NCI-H524 (cell line): ENCODE measurements at places on chromosomes 1 and 21.

DNA sequence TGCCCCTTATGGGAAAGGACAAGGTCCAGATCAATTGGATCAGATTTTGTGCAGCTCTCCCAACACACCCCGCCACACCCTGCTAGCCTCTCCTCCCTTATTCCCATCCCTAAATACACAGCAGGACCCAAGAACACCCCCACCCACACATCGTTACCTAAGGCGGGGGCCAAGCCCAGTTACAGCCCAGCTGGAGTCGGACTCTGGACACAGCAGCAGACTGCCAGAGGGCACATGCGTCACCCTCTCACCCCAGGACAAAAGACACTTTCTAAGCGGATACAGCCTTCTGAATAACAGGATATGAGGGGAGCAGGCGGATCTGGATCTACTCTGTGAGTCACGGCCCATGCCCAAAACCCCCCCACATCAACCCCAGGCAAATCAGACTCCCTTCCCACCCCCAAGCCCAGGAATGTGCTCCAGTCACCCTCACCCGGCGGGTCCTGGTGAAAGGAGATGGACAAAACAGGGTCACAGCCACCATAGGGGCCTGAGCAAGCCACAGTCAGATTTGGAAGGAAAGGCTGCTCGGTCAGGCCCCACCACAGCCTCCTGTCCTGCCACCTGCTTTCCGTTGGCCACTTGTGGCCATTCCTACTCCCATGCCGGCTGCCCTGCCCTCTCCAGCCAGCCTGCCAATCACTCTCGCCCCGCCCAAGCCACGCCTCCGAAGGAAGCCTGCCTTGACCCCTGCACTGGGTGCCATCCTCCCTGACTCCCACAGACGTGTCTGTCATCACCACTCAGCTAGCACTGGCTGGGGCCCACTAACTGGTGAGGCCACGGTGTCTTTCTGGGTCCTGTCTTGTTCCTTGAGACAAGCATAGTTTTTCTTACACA lies 4.0 kb downstream of the S100A16 start:
- no peak for DNase-seq

GRCh38 chr1:115041654-115042053 lies 12.0 kb downstream of the TSHB start:
- peak; percentile 52 for DNase-seq

DNA sequence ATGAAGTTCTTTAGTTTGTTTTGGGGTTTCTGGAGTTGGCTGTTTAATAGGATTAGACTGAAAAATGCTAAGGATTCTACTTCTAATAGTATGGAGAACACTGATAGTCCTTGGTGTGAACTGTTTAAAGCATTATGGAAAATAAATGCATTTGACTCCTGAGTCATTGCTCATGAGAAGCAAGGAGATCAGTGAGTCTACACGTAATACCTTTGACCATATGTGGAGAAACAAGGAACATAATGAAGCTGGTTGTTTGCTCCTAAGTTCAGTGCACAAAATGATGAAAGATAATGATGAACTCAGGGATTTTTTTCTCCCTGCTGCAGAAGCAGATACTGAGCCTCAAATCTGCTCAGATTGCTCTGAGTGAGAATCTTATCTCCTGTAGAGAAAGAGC lies 158.9 kb upstream of the COL11A1 start:
- no peak for DNase-seq

GRCh38 chr1:20686883-20687725 lies 25.9 kb upstream of the DDOST start:
- peak; percentile 55 for DNase-seq

DNA sequence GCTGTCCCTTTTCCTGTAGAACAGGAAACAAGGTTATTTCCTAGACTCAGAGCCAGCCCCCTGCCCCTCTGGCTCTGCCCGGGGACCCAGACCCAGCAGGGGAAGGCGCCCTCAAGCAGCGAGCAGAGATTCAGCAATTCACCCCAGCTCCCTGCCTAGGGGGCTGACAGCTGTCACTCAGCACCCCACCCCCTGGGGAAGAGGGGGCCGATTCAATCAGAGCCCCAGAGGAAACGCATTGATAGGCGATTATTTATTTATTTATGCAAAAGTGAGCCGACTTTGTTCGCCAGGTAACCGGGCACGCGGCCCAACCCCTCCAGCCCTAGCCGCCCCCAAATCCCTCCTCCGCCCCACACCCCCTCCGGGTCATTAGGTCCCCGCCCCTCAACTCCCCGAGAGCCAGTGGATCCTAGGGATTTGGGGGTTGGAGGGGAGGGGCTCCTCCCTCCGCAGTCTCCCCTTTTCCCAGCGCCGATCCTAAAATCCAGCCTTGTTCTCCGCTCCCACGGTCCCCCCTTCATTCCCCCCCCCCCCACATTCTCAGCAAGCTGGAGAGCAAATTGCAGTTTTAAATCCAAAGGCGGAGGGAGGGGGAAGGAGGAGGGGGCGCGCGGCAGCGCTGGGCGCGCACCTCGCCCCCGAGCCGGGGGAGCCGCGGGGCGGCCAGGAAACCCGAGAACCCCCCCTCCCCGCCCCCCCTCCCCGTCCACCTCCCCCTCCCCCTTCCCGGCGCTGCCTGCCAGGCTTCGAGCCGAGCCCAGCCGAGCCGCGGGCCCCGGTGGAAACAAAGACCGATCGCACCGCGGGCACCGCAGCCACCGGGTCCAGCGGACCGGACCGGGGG lies 1.3 kb downstream of the AHDC1 start:
- peak; percentile 9 for DNase-seq

DNA sequence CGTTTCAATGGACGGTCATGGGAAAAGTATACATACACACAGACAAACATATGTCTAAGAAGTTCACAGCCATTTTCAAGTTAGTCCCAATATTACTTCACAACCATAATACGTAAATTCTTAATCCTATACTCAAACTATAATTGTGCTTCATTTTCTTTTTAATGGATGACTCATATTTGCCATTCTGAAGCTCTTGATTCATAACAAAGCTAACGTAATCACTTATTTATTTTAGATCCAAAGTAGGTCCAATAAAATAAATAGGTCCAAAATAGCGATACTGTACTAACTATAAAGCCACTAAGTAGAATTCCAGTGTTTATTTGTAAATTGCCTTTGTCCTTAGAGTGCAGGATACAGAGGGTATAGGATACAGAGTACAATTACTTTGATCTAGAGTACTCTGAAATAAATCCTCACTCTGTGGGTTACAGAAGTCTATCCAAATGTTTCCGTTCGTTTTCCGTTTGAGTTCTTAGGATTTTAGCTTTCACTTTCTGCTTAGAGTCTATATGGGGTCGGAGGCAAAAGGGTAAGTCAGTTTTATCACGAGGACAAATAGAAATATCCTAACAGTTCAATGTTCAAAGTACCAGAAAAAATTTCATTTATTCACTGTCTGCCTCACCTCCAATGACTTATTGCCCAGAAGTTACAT lies 8.8 kb upstream of the C1orf115 start:
- no peak for DNase-seq

DNA sequence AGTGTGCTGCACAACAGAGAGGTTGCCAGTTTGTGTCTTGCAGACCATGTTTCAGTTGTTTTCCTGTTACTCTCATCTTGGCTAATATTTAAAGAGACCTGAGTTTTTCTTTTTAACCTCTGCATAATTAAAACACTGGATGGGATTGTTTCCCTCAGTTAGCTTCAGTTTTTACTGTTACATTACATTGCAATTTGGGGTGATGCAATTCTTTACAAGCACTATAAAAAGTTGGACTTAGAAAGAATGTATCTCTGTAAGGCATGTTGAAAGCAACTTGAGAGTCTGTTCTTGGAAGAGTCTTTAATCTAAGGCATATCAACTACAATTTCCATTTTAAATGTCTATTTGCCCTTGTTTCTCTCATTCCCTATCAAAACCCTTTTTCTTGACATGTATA lies 99.1 kb downstream of the DNM3 start:
- DNase-seq = no peak

DNA sequence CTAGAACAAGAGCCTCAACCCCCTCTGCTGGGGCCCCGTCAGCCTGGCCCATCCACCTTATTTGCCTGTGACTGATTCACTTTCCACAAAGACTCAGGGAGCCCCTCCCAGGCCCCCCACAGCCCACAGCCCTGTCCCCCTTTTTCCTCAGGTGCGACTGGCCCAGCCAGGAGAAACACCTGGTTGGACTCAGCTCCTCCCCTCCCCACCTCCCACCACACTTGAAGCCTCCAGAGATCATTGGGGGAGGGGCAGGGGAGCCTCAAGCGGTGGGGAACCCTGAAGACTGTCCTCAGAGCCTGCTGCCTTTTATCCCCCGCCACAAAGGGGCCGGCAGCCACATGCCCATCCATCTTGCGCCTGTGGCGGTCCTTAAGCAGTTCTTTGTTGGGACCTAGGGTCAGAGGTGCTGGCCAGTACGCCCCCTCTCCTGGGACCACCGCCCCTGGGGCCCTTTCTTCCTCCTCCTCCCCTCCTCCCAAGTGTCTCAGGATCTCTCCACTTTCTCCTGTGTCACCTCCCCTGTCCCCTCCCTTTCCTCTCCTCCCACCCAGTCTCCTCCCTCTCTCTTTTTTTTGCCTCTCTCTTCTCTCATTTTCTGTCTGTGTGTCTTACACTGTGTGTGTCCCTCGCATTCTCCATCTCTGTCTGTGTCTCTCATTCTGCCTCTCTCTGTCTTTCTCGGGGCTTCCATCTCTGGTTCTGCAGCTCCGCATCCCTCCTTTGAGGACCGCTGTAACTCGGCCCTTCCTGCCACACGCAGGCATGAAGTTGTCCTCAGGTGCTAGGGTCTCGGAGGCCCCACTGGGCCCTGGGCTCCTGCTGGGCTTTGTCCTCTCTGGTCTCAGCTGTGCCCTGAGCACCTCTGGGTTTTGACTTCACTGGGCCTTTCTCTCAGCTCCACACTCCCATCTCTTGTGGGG lies 12.2 kb downstream of the CRABP2 start:
- no peak for DNase-seq

DNA sequence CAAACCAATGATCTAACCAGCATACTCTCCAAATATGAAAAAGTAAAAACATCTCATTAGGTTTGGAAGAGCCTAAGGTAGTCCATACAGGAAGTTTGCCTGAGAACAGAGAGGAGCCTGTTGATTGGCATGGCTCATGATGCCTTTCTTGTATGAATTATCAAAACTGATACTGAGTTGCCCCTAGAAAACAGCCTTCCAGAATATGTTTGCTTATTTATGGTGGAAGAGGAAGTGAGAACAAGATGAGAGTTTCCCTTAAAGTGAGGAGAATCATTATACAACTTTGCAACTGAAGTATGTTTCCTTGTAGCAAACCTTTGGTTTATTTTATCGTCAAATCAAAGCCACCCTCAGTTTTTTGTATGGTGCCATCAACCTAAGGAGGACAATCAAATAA lies 23.8 kb upstream of the KIAA1614 start:
- DNase-seq = no peak

- DNase-seq = no peak
Measured at GRCh38 chr21:46603228-46603627, 1.7 kb downstream of the S100B start.

DNA sequence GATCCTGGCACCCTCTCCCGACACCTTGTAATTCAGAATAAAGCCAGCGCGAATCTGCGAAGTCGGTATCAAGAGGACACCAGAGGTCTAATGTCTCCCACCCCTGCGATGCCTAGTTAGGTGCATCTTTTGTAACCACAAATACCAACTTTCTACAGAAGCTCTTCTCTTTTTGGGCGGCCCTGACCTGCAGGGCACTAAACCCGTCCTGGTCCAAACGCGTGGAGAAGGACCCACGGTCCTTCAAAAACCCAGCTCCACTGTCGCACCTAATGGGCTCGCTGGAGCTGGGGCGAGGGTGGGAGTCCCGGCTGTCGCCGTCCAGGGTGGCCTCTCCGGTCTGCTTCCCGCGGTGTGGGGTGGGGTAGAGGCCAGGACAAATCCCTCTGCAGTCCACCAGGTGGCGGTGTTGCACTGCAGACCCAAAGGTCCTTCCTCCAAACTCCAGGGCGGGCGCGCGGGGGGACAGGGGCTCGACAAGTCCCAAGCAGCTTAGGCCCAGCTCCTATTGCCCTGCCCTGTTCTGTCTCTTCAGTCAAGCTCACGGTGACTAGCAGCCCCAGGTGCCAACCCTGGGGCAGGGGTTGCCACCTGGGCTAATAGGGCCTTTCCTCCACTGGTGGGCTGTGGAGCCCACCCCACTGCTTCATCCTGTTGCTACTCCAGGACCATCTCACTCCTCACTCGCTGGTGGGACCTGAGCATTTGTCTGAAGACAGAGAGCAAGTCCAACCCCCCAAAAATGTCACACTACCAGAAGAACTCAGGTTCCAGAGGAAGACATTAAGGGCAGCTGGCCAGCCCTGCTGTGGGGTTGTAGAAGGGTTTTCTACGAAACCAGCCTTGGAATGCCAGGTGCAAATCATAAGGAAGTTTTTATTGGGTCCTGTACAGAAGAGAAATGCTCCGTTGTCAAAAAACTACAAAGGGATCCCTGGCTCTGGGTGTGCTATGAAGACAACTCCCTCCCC lies 2.8 kb downstream of the HES3 start:
- DNase-seq = peak; percentile 81

DNA sequence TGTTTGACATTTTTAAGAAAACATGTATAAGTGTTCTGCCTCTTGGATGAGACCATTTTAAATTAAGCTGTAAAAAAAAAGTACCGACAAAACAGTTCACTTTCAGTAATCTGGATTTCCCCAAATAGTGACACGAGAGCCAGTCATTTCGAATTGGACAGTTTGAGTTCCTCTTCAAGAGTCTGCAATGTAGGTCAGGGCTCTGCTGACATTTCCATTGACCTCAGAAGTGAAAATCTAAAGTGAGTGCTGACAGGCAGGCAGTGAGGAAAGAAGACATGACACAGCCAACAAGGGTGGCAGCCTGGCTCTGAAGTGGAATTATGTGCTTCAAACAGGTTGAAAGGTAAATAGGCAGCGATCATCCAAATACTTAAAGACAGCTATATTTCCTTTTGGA lies at the start of gene IL23R:
Gene IL23R, plus strand, starts transcription at position 259 of the 400 bp plus-strand sequence. CDS start 1,667 bp downstream, outside the sequence.
- no peak for DNase-seq

DNA sequence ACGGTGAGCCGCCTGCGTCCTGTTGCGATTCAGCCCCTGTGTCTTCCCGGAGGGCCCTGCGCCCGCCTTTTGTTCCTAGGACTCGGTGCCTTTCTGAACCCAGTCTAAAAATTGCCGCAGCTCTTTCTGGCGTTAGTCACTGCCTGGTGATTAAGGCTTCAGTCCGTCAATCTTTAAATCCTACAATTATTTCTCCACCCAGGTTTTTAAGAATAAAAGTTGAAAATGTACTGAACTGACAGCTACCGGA lies 16.2 kb upstream of the PDXK start:
- no peak for DNase-seq

DNA sequence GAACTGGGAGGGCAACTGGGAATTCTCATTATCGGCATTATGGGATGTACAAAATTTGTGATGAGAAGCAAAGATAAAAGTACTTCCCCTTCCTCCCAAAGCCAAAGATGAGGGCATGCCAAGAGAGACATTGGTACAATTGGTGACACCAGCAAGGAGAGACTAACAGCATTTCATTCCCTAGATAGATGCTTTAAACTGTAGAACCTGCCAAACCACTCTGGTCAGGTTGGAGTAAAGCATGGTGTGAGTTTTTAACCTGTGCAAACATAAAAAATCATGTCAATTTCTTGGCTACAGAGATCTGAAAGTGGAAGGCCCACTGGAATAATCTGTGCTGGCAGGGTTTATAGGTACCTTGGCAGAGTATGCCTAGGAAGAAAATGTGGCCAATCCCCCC lies 19.4 kb downstream of the CTXND2 start:
- no peak for DNase-seq
